ENCODE measurements at places on chromosomes 5 and 9.

- DNase-seq, result no peak
Observed at GRCh38 chr9:126380447-126380846, 53.8 kb downstream of the MVB12B start.

GRCh38 chr5:157568720-157569119 is 6.9 kb downstream of the ADAM19 start:
- no peak for DNase-seq

GRCh38 chr9:122095010-122095767 is 2.1 kb upstream of the TTLL11 start:
- peak; percentile 80 for DNase-seq

DNA sequence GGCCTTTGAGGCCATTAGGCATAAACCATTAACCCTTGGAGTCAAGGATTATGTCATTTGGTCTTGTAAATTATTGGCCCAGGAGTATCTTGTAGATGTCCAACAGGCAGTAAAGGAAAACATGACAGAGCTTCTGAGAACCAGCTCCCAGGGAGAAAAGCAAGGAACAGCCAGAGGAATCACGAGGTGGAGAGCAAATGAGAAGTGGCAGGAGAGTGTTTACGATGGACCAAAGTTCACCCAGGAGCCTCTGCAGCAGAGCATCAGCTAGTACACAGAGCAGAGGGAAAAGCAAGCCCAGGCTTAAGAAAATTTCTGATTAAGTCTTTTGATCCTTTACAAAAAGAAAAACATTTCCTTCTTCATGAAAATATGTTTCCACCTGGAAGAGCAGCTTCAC is 206.2 kb downstream of the NDUFS4 start:
- no peak for DNase-seq

GRCh38 chr5:172766287-172767108 is 4.5 kb downstream of the DUSP1 start:
- no peak for DNase-seq

GRCh38 chr9:93577078-93577974 is 942 bp downstream of the PHF2 start:
- DNase-seq, result peak; percentile 10

- DNase-seq, result no peak
Observed at GRCh38 chr9:123814496-123814895, 115.4 kb downstream of the DENND1A start.

GRCh38 chr5:144378681-144379080 is 208.0 kb downstream of the KCTD16 start:
- no peak for DNase-seq

DNA sequence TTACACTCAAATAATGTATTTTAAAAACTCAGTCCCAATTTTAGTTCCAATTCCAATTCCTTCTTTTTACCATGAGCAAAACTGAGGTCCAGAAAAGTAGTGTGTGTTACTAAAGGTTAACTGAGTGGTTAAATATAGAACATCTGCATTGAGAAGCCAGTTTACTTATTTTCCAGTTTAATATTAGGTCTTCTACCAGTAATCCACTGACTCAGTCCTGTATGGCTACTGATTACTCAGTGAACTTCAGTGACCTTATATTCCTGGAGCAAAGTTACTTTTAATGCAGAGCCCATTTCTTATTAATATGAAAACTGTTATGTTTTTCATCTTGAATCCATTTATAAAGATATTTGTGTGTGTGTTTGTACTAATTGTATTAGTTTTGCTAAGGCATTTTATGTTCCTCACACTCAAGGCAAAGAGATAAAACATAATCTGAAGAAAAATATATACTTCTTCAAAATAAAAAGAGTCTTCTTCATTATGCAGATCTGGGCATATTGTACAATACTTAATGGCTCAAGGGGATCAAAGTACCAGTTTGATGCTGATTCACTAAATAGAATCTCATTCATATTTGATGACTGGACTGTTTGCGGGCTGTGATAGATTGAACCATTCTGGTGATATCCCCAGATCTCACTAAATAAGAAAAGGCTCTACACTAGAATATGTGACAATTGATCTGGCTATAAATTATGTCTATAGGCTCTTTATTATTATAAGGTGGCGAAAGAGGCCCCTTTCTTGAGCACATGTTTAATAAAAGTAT is 60.8 kb downstream of the DMXL1 start:
- DNase-seq, result no peak

- no peak for DNase-seq
Observed at GRCh38 chr5:10994091-10994986, 233.3 kb upstream of the DAP start.

GRCh38 chr9:91857291-91858212 is 92.5 kb downstream of the ROR2 start:
- DNase-seq, result no peak

DNA sequence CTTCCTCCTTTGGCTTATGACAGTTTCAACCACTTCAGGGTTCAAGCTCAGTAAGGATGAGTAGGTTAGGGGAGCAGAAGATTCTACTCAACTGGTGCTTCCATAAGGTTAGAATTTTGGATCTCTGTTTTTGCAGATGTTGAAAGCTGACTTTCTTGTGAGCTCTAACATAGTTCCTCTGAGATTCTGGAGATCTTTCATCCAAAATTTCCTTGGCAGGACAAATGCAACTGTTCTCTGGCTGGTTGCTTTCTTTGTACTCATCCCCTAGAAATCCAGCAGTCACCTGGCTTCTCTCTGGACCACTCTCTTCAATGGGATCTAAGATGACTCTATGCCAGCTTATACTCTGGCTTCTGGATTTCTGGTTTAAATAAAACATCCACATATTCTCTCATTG is 189.6 kb downstream of the ESM1 start:
- DNase-seq, result no peak

- DNase-seq, result no peak
Observed at GRCh38 chr5:78961743-78962142, 23.4 kb downstream of the ARSB start.

DNA sequence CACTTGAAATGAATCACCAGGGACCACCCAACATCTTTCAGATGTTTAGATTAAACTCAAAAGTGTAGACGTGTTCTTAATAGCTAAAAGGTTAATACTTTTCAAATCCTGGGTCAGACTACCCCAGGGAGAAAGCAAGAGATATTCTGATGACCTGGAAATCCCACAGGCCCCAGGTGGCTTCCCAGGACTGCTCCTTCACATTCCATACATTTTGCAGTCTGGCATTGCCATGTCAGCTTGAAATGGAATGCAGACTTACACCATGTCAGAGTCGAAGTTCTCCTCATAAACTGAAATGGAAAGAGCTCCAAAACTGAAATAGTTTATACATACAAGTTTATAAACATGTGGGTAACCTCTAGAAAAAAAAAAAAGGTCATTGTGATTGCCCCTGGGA is 61.5 kb downstream of the TMEM167A start:
- no peak for DNase-seq

DNA sequence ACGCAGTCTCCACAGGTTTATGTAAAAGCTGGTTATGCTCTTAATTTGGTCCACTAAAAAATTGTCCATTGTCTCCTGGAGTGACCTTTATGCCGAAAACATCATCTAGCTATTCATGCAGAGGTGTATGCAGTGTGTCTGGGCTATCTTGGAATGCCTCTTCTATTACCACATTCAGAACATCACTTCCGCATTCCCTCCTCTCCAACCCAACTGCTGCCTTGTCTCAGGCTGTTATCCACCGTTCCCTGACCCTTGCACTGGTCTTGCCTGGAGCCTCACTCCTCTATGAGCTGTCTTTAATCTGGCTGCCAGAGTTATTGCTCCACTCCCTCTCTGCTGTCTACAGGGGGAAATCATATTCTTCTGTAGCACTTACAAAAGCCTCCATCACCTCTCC is 214.1 kb upstream of the ANKRD55 start:
- DNase-seq, result no peak

DNA sequence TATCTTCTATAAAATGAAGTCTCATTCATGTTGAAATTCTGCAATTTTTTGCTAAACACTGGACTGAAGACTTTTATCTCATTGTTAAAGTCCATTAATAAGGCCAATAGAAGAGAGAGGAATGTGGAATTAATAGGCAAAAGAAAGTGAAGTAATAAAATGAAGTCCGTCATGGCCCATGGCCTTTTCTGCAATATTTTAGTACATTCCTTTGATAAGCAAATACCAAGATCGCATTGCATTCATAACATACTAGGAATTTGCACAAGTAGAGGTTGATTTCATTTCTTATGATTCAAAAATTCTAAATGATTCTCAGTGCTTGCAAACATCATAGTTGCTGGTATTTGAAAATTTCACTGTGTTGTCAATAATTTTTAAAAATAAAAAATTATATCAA is 664.0 kb downstream of the NR2F1-AS1 start:
- DNase-seq, result no peak

DNA sequence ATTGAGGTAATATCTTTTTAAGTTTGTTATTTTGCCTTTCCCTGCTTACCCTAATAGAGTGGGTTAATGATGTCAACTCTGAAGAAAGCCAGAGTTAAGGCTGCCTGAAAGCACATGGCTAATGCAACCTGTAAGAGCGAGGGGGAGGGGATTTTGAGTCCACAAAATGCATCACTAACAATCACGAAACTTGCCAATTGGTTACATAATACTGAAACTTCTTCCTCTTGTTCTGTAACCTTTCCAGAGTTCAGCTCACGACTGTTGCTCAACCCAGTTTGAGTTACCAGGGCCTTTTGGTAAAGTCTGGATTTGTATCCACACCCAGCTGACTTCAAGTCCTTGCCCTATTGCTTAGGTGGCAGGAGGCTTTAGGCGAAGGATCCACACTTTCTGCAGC is 308.8 kb downstream of the EFNA5 start:
- peak; percentile 11 for DNase-seq

DNA sequence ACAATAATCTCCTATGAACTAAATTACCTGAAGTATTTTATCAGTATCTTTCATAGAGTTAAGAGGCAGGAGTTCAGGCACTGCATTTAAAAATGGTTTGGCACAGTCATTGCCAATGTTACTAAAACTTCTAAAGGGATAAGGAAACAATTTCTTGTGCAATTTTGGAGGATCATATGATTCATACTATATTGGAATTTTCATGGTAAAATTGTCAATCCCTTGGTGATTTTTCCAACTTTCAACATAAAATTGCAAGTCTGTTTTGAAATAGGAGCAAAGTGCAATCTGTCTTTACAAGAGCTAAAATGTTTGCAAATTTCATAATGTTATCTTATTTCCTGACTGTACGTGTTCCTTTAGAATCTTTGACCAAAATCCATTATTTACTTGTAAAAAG is 211.1 kb downstream of the DMRTA1 start:
- DNase-seq, result no peak
